Fibroblast of villous mesenchyme (primary cell): ENCODE measurements at places on chromosomes 16 and 17. TPM values are rescaled to one million over a fixed set of nuclear protein-coding genes. Genes with fewer than 3 reads are reported as not detected.

Gene PFN1
- 581 and 784 TPM in 2 replicates for total RNA-seq

Gene CCL14
- total RNA-seq: not detected in 2 replicates

Gene KRT31
- total RNA-seq: not detected in 2 replicates

Gene CRYBA1
- total RNA-seq: 0.43 TPM in 1 of 2 replicates, not detected in the other

Gene RPTOR
- 35.8 and 40.3 TPM in 2 replicates for total RNA-seq

Gene GAS2L2
- total RNA-seq: not detected in 2 replicates

Gene ITGAL
- not detected in 2 replicates for total RNA-seq

Gene SLC52A1
- total RNA-seq: under 0.01 and 0.43 TPM in 2 replicates

Gene KCNJ2
- total RNA-seq: 0.64 and 0.86 TPM in 2 replicates

Gene PEX12
- total RNA-seq: 6.4 and 7.3 TPM in 2 replicates

Gene MIEF2
- 16.4 and 18.4 TPM in 2 replicates for total RNA-seq

Gene JUP
- total RNA-seq: 29.8 and 83.8 TPM in 2 replicates

Gene RAC3
- 6.4 and 9.1 TPM in 2 replicates for total RNA-seq

Gene FMNL1
- total RNA-seq: 3.5 and 5.2 TPM in 2 replicates

Gene TBC1D3
- total RNA-seq: not detected in 2 replicates

Gene TPSG1
- total RNA-seq: not detected in 2 replicates

Gene PSMD11
- total RNA-seq: 105 and 117 TPM in 2 replicates

Gene C17orf100
- 0.43 and 0.97 TPM in 2 replicates for total RNA-seq

Gene CYB561
- 11.3 and 12.5 TPM in 2 replicates for total RNA-seq

Gene TEX14
- total RNA-seq: under 0.01 and 0.43 TPM in 2 replicates

Gene CCT6B
- total RNA-seq: 1.3 and 2.3 TPM in 2 replicates

Gene ANKRD40CL
- not detected in 2 replicates for total RNA-seq

Gene CHAD
- total RNA-seq: not detected in 2 replicates

Gene NPIPB6
- not detected in 2 replicates for total RNA-seq

Gene UMOD
- total RNA-seq: not detected in 2 replicates

Gene CHD9
- total RNA-seq: 69.3 and 102 TPM in 2 replicates

Gene BPTF
- 46.7 and 56.1 TPM in 2 replicates for total RNA-seq

Gene OTOP3
- total RNA-seq: not detected in 2 replicates

Gene TP53TG3
- total RNA-seq: 0.32 TPM in 1 of 2 replicates, not detected in the other

Gene PLEKHH3
- 13.8 and 15.1 TPM in 2 replicates for total RNA-seq

Gene HEATR9
- total RNA-seq: not detected in 2 replicates

Gene KRTAP4-6
- total RNA-seq: not detected in 2 replicates

Gene MYH1
- total RNA-seq: not detected in 2 replicates

Gene MT4
- total RNA-seq: not detected in 2 replicates

Gene CDRT15
- total RNA-seq: not detected in 2 replicates

Gene HS3ST3A1
- total RNA-seq: 13.8 and 15.5 TPM in 2 replicates

Gene FA2H
- not detected in 2 replicates for total RNA-seq

Gene AOC3
- under 0.01 and 0.32 TPM in 2 replicates for total RNA-seq

Gene MPP2
- under 0.01 and 1.3 TPM in 2 replicates for total RNA-seq
